ENCODE measurements at places on chromosomes 16 and 17.

DNA sequence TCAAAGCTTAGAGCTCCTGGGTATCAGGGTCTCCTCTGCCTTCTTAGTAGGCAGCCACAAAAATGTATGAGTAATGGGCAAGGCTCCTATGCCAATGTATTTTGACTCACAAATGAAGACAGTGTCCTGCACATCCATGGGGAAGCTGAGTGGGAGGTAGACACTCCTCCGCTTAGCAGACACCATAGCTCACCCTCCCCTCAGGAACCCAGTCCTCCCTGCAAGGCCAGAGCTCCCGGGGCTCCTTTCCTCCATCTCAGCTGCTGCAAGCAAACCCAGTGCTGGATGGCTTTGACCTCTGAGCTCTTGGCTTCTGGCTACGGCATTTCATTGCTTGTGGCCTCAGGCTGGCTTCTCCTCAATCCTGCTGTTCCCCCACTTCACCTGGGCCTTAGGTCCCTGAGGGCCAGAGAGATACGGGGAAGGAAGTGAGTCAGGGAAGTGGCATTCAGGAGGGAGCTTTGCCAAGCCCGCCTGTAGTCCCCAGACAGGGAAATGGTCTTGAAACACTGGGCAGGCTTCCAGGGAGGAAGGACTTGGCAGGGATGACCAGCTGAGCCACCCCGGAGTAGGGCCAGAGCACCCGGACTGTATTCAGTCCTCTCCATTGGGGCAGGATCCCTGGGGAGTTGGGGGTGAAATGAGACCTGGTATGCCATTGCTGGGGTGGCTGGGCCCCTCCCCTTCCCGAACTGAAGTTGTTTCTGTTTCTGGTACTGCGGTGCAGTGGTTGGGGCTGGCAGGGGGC, 4.5 kb downstream of the ABCC3 start:
- no peak for DNase-seq

DNA sequence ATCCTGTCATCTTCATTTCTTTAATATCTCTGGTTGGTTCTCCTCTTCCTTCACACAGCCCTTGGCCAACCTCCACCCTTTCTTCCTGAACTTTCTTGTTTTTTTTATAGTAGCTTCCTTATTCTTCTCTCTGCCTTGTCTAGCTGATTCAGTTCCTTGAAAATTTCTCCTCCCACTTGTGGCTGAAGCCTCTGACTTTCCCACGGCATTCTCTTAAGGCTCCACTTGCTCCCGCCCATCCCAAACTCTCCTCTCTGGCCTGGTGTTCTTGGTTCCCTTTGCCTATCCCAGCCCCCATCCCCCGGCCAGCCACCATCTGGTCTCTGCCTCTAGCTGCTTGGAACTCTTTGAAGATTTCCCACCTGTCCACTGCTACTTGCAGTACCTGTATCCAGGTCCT, 29.1 kb downstream of the NLRP1 start:
- DNase-seq = no peak

DNA sequence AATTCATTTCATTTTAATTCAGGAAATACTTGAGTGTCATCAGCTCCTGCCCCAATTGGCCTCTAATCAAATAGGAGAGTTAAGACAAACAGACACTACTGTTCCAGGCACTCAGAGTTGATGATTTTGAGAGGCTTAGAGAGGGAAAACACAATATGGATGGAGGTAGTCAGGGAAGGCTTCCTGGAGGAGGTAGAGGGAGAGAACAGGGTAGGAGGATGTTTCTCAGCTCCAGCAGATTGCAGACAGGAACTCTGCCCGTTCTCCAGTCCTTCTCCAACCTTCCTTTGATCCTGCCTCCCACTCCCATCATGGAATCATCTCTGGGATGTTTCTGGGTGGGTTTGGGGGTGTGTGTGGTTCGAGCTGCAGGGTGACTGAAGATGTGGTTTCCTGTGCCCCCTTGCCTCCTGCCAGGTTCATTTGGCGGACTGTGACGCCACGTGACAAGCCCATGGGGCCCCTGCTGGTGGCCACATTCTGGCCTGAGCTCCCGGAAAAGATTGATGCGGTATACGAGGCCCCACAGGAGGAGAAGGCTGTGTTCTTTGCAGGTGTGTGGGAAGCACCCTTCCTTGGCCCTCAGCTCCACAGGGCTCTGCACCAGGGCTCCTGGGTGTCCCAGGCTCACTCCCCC, 12.2 kb upstream of the LPCAT2 start:
- DNase-seq = no peak

GRCh38 chr16:64311241-64311640, 810.6 kb downstream of the CDH11 start:
- DNase-seq = no peak

- no peak for DNase-seq
Observed at GRCh38 chr17:80665792-80666191, 121.2 kb downstream of the RPTOR start.

DNA sequence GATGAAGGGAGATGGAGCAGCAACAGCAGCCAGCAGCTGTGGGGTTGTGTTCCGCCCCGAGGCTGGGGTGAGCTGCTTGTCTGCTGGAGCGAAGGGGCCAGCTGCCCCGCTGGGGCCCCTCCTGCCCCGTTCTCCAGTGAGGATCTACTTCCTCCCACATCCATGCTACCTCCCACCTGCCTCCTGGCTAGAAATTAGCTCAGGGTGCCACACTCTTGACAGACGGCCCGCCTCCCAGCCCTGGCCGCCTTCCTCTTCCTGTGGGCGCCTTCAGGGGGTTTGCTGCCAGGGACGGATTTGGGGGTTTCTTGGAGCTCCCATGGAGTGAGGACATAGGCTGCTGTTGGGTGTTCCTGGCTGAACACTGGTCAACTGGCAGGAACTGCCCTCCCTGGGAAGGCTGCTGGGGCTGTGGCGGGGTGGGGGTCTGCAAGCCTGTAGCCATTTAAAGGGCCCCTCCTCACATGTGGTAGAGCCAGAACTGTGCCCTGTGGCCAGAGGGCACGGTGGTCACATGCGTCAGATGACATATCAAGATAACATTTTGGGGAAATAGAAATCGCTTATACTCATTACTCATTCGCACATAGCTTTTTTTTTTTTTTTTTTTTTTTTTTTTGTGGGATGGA, 13.1 kb downstream of the TBC1D24 start:
- no peak for DNase-seq

GRCh38 chr17:73342050-73342522, 30.3 kb upstream of the CDC42EP4 start:
- no peak for DNase-seq

DNA sequence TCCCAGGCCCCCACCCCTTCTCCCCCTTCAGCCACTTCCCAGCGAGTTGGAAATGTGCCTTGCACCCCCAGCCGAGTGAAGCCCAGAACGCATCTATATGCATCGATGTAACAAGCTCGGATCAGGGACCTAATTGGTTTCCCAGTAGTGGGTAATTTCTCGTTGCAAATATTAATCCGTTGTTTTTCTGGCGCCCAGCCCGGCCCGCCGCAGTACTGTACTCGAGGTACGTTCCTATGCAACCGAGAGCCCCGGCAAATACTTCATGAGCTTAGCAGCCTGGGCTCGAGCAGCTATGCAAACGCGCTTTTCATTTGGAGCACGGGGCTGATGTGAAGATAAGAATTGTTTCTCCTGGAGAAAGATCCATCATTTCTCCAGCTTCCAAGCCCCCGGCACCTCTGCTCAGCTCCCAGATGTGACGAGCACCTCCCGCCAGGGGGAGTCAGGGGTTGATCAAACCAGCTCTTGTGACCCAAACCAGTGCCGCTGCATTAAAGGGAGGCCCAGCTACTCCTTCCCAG, 229.8 kb downstream of the KATNIP start:
- no peak for DNase-seq

DNA sequence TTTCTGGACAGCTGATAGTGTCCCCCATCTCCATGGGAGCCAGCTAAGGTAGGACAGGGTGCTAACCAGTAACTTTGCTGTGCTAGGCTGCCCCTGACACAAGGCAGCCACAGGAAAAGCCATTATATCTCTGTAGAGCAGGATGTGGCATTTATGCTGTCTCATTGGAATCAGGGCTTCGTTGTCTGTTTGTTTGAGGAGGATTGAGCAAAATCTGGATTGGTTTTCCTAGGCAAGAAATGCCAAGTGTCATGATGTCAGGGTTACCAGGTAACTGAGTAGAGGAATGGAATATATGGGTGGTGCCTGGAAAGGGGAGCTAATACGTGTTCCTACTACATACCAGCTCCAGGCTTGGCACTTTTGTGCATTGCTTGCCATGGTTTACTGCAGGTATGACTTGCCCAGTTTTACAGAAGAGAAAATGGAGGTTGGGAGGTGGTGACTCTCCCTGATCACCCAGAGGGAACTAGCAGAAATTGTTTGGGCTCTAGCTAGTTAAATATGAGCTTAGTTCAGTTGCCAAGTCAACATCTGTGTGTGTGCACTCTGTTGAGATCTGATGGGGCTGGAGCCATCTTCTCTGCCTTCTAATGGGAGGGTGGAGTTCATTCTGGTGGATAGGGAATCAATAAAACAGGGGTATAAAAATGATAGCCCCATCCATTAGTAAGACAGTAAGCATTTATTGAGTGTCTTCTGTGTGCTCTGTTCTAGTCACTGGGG, 33.9 kb downstream of the GNAO1 start:
- no peak for DNase-seq

- DNase-seq = no peak
Observed at GRCh38 chr17:51739245-51739886, 419.1 kb downstream of the CA10 start.

DNA sequence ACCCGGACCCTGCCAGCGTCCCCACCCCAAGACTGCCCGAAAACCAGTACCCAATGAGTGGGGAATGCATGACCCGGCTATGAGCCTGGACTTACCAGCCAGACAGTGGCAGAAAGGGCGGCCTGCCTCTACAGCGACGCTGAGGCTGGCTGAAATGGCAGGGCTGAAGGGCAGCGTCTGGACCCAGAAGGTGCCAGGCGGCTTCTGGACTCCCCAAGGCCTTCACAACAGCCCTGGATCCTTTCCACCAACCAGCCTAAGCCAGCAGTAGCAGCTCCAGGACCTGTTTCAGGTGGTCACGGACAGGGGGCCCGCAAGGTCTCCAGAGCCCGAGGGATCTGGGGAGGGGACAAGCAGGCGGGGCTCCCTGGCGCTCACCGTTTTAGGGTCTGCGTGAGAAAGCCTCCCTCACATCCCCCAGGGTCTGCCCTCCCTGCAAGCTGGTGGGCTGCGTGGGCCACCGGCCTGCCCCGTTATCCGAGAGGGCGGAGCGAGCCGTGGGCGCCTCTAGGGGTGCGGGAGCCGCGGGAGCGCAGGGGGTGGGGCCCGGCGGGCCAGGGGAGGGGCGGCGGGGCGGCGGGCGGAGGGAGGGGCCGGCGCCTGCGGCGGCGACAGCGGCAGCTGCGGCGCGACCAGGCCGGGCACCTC, at the start of gene RIPOR1:
Gene RIPOR1, plus strand, starts transcription at position 608 of the 648 bp plus-strand sequence. CDS start 9,618 bp downstream, outside the sequence.
- no peak for DNase-seq

DNA sequence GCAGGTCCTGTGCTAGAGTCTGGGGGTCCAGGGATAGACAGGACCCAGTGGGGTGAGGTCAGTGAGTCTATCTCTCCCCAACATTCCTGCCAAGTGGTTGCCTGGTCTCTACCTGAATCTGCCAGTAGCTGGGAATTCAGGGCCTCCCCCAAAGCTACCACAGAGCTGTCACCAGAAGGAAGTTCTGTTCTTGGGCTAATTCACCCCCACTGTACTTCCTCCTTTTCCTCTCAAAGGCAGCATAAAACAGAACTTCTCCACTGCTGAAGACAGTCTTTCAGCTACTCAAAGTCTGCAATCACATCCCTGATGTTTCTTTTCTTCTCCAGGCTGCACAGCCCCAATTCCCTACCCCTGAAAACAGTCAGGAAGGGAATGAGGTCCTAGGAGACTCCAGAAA, 8.7 kb downstream of the CAMTA2 start:
- DNase-seq = no peak

DNA sequence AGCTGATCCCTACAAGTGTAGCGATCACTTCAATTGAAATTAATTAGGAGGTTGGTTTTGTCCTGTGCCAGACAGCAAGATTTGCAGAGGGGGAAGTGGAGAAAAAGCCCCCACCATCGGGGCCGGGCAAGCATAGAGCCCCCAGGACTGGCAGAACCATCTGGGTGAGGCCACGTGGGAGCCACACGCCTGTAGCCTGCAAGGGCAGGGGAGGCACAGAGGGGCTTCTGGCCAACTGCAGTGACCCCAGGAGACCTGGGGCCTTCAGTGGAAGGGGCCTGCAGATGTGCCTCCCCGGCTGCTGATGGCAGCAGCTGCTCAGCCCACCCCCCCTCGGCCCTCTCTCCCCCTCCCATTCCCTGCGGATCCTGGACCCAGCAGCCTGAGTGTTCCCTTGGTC, 54.1 kb downstream of the BAHCC1 start:
- DNase-seq = no peak

All from stimulated activated CD4-positive, alpha-beta T cell treated with anti-CD3 and anti-CD28 coated beads, Interleukin-1b, Interleukin-23, amount 100 ng/mL, for 24 hours (primary cell).